ENCODE measurements at places on chromosomes 5 and 9.

- no peak for DNase-seq
These were observed 18.1 kb downstream of the SLC36A1 start for GRCh38 chr5:151465476-151465875.

GRCh38 chr9:16044579-16044881, 491.7 kb downstream of the CCDC171 start:
- no peak for DNase-seq

DNA sequence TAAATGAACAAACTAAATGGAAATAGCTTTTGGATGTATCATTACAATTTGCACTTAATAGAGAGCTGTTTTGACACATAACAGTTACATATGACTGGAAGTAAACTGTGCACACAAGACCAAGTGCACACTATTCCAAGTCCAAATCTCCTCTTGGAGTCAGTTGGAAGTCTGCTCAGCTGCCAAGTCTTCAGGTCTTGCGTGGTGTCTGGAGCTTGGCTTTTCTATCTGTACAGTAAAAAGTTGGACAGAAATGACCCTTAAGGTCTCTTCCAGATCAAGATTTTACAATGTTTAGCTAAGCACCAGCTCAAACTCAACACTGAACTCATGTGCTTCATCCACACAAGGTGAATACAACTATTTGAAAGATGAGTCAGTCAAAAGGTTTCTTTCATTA, 456.9 kb downstream of the RASEF start:
- no peak for DNase-seq

GRCh38 chr9:37905776-37906175, 1.8 kb upstream of the SLC25A51 start:
- DNase-seq: no peak

DNA sequence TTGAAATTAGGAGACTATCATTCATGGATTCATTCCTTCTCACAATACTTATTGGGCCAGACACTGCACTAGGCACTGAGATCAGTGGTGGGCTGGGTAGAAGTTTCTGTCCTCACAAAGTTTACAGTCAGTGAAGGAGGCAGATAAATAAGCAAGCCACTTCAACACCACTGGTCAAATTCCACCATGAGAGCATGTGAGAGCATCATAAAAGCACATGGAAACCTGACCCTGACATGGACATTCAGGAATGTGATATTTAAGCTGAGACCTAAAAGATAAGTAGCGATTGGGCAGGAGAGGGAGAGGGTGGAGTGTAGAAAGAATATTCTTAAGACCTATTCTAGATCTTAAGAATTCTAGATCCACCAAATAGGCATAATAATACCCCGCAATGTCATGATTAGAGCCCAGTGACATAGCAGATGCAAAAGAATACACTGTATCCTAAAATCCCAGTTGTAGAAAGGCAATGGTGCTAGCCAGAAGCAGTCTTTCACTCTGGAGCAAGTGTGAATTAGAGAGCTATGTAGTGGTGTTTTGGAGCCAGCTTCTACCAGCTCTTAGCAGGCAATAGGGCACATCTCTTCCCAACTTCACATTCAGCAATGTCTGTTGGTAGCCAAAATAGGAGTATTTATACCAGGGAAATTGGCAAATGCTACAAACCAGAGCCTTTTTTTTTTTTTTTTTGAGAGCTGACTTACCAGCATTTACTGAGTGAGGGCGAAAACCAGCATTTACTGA, 46.4 kb downstream of the SH3RF2 start:
- no peak for DNase-seq

DNA sequence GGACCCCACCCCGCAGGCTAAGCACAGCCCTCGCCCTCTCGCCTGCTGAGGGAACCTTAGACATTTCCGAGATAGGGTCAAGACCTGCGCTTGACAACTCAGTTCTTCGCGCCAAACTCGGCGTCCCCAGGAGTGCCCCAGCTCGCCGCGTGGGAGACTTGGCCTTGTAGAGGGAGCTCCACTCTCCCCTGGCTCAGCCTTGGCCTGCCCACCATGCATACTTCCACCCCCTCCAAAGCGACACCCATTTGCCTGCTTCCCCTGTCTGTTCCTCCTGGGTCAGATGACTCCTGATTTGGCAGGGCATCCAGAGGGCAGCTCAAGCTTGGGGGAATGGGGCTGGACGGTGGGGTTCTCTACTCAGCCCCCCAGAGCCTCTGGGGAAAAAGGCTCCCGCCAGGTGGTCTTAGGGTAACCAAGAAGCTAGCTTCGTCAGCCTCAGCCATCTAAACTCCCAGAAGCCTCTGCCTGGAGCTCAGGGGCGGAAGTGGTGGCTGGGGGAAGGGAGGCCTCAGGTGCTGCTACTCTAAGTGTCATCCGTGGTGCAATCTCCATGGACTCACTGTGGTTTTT, 560 bp downstream of the DOCK2 start:
- no peak for DNase-seq

DNA sequence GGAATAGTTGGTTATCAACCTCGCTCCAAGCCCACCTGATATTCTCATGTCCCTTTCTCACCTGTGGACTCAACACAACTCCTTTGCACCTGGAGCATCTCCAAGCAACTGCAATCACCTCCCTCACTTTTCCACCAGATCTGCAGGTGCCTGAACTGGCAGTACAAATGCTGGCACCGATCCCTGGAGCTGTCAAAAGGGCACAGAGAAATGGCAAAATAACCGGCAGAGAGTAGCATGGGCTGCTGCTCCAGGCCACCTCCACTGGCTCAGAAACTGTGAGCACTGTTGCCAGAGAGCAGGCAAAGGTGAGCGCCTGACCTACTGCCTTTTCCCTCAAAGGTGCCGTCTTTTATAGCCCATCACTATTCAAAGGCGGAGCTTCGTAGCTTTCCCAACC, 14.7 kb downstream of the EQTN start:
- no peak for DNase-seq

- DNase-seq: no peak
These were observed 63.1 kb downstream of the GRAMD2B start for GRCh38 chr5:126486332-126486731.

GRCh38 chr9:20863945-20864344, 167.5 kb downstream of the HACD4 start:
- no peak for DNase-seq

- DNase-seq: no peak
These were observed 105.6 kb downstream of the FGF18 start for GRCh38 chr5:171525085-171525484.

DNA sequence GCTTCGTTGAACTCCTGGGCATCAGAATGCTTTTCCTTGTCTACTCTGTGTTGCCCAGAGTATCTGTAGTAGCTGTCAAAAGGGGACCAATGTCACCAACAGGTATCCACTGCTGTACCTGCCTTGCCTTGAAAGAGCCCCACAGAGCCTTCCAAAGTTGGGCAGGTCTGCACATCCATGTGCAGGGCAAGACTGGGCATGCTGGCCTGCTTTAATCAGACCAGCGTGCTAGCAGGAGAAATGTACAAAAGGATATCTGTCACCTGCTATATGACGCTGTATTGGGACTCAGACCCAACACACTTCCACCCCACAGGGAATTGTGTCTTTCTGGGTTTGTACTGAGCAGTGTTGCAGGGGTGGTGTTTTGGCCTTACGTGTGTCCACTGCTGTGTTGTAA, 11.9 kb downstream of the DELE1 start:
- DNase-seq: no peak

DNA sequence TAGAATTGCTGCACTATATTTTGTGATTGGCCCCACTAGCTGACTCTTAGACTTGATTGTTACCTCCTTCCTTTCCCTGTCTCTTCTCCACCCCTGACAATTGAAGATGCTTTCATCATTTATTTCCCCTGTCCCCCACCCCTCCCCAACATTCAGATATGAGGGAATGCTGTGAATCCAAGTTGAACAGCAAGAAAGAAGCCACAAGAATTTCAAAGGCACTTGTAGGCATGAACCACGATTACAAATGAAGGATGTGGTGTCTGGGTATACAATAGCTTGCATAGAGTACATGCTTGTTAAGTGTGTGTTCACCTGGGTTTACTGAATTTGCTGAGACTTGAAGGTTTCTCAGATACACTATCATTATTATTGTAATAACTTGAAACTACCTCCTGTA, 78.3 kb upstream of the TRIO start:
- DNase-seq: no peak

DNA sequence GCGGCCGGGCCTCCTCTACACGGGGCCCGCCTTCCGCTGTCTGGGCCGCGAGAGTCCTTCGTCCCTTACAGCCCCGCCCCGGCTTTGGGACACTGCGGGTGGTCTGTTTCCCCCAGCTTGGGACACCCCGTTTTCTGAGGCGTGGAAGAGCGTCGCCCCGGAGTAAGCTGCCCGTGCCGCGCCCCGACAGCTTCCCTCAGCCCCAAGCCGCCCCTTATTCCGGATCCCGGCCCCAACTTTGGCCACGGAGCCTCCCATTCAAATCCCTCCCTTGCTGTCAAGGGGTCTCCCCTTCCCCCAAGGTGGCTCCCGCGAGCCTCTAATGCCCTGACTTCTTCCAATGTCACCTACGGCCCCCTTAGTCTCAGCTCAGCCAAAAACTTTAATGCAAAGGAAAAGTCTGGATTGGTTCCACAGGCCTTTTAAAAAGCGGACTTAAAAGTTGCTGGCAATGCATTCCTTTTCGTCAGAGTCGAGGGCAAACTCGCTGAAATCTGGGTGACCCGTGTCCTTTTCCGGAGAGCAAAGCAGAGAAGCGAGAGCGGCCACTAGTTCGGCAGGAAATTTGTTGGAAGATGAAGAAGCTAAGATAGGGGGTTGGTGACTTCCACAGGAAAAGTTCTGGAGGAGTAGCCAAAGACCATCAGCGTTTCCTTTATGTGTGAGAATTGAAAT, 19.8 kb downstream of the EXOSC2 start:
- DNase-seq: peak; percentile 44

DNA sequence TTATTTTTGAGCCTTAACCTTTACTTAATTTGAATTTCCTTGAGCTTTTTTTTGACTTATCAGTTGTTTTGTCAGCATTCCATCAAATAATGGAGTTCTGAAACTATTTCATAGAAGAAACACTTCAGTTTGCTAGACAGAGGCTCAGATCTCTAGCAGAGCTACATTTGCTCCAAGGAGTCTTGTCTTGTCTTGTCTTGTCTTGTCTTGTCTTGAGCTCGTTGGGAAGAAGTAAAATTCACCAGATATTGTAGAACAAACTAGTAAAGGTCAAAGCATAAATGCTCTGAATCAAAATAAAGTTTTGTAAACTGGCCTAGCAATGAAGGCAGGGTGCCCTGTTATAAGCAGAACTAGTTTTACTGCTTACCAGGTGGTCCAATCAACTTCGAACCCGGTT, 33.5 kb downstream of the RAB24 start:
- DNase-seq: no peak

DNA sequence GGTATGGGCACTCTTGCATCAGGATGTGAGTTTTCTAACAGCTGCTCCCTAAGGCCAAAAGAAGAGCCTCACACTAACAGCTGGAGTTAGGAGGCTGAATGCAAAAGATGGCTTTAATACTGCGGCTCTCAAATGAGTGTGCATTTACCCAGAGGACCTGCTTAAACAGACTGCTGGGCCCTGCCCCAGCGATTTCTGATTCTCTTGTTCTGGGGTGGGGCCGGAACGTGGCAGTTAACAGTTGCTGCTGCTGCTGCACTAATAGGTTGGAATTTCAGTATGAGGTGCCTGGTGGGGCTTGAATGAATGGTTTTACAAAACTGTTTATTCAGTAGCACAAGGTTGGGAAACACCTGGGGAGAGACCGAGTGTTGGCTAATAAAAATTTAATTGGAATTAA, 26.1 kb downstream of the HMGCR start:
- DNase-seq: no peak

DNA sequence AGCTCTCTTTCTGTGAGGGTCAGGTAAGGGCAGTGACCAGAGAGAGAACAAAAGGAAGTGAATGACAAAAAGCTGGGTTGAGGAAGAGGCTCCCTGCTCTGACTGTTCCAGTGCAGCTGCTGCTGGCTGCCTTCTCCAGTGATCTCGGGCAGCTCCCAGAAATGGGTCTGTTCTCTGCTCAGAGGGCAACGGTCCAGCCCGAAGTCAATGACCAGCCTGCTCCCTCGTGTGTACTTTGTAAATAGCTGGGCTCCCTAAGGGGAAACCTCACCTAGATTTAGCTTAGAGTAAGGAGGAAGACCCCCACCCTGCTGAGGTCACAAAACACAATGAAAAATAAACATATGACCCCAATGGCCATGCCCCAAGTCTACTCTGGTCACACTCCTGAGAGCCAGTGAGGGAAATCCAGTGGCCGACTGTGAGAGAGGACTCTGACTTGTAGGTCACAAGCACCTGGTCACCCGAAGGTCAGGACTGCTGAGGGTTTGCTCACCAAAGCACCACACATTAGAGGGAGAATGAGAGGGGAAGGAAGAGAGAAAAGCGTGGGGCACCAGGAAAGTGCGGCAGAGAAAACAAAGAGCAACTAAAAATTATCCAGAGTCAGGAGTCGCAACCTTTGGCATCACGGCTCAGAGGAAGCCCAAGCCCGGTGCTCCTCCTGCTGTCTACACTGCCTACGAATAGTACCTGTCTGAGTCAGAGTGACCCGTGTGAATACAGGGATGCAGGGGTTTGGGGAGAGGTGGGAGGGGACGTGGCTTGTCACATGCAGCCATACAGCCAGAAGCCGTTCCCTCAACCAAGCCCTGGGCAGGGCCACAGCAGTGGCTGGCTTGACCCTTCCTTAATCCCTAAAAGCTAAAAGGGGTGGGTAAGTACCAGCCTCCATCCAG, 19.8 kb downstream of the NIPAL4 start:
- DNase-seq: no peak

DNA sequence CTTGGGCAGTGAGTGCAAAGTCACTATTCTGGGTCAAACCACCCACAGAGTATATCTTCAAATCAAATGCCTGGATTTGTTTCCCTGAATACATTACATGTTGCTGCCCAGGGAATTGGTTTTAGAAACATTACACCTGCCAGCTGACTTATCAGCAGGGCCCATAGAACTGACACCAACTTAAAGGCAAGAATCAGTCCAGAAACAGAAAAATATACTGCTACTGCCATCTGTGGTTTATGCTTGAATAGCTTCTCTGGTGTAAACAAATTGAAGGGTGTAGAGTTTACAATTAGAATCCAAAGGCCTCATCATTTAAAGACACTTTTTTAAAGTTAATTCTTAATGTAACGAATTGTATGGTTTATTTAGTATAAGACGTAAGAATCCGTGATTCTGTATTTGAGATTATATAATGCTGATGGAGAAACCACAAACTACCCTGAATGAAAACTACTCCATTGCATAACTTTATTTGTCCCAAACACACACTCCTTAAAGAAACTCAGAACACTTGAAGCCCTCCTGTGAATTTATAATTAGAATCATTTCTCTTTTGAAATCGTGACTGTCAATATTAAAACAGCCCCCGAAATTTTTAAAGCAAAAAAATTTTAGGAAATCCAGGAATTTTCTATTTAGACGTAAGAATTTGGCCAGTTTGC, 6.2 kb downstream of the NR6A1 start:
- DNase-seq: no peak

Data from muscle of arm (tissue), 14 donors.